Right renal pelvis (tissue), 4 donors: ENCODE measurements at places on chromosomes 2 and 18.

GRCh38 chr2:66824926-66825325 is 390.0 kb downstream of the MEIS1 start:
- DNase-seq, result no peak

GRCh38 chr2:12412898-12413305 is 303.8 kb upstream of the TRIB2 start:
- no peak for DNase-seq

- no peak for DNase-seq
These were observed 40.2 kb downstream of the EPAS1 start for GRCh38 chr2:46337208-46337994.

DNA sequence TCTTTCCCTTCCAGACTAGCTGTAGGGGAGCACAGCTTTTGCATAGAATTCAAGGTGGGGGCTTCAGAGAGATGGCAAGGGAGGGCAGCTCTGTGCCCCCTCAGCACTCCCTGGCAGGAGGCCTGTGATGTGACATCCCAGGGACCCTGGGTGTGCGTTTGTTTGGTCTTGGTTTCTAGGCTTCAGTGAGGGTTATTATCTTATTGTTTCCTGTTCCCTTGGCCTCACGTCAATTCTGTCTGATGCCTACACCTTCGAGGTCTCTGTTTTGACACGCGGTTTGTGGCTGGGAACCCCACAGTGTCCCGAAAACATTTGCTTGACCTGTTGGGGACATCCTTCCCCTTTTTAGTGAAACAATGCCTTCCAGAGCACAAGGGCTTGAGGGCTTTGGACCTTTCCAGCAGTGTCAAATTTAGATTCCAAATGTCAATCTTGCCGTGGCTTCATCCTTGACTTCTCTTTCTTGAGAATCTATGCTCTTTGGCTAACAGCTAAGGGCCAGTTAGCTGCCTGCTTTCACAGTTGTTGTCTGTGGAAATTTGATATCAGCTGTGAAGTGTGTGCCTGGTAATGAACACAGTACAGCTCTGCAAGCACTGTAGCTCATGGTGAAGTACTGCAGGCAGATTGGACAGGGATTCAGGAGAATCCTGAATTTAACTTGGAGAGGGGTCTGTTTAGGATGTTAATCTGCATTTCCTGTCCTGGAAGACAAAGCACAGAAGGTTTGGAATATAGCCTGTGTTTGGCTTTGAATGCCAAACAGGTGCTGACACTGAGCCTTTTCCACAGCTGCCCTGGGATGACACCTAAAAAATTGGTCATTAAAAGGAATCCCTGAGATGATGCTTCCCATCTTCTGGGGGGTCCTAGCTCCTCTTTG is 108.2 kb upstream of the CXCR4 start:
- no peak for DNase-seq

- DNase-seq, result no peak
These were observed 95.9 kb downstream of the CCDC141 start for GRCh38 chr2:178954049-178954448.

GRCh38 chr2:171516793-171517192 is 5.5 kb upstream of the CYBRD1 start:
- DNase-seq, result no peak

- no peak for DNase-seq
These were observed 37.2 kb upstream of the POLE4 start for GRCh38 chr2:74921236-74921736.

DNA sequence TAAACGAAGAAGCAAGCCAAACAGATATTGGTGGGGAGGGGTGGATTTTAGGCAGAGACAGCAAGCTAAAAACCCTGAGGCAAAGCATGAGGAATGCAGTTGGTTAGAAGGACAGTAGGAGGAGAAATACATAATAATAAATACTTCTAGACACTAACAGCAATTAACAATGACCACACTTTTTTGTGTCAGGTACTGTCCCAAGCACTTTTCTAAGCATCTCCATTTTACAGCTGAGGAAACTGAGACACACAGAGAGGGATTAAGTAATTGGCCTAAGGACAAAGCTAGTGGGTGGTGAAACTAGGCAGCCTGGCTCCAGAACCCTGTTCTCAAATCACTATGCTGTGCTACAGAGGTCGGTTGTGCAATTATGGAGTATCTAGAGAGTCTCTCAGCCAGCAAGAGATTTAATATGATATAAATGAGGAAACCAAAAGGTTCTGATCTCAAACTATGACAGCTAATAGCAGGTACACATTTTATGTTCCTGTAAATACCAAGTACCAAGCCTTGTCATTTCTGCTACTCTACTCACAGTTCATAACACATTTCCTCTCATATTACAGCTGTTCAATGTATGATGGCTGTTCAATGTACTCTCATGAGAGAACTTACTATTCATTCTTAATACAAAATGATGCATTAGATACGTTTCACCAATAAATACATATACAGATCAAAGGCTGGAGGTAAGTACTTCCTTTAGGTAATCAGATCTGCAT is 5.3 kb downstream of the MAP4K3 start:
- no peak for DNase-seq

DNA sequence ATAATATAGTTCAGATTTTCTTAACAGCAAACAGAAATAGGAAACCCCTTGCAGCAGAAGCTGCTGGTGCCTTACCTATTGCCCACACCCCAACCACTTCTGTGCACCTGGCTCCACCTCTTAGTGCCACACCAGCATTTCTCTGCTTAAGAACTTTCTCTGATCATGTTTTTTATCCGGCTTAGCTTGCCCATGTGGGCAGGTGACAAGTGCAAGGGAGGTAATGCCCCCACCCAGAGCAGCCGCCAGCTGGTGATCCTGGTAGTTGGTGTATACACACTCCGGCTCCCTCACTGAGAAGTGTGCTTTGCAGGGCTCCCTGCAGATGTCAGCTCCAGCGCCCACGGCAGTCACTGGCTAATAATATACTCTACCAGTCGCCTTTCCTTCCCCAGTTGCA is 126.3 kb downstream of the ALPK2 start:
- no peak for DNase-seq

GRCh38 chr2:29495536-29496060 is 380.4 kb downstream of the CLIP4 start:
- no peak for DNase-seq

DNA sequence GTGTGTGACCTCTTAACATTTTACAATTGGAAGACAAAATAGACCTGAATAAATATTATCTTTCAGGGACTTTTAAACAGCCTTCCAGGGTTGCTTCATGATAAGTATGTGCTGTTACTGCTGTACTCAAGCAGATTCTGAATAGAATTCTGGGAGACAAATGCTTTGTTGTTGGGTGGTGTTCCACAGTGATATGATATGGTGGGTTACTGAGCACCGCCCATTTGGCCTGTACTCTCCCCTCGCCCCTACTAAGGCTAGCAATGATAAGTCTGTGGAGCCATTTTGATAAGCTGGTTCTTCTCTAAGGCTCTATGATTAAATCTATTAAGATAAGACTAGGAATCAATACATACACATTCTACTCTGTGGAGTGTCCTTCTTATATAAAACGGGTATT is 89.8 kb upstream of the ITGA4 start:
- DNase-seq, result no peak

GRCh38 chr2:23619941-23620340 is 235.0 kb downstream of the KLHL29 start:
- no peak for DNase-seq

DNA sequence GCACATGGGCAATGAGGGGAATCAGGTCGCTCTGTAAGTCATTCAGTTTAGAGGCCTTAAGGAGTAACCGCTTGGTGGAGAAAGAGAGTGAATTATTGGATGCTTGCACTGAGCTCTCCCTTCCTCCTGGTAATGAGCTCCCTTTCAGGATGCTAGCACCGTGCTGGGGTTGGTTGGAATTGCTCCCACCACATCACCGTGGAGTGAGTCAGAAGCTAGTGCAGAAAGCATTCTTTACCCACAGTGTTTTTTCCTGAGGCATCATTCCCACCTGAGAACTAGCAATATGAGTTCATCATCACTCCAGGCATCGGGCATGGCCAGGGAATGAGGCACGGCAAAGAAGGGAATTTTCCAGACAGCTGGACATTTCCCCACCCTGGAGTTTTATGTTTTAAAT is 57.6 kb downstream of the ITGB6 start:
- no peak for DNase-seq

DNA sequence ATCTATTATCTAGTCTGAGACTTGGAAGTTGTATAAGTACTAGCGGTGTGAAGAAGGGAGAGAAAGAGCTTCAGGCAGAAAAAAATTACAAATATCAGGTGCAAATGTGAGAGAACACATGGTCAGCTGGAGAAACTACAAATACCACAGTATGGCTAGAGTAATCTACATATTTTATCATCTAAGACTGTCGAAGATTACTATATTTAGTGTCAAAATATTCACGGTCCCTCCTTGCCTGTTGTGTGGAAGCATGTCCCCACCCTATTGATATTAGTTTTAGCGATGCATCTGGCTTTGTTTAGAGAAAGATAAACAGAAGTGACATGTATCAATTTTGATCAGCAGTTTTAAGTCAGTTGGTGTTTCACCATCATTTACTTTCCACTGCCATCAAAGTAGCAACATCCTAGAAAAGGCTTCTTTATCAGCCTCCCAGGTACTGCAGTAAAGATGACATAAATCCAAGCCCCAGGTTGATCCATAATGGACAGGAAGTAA is 90.5 kb upstream of the ITGA4 start:
- no peak for DNase-seq

DNA sequence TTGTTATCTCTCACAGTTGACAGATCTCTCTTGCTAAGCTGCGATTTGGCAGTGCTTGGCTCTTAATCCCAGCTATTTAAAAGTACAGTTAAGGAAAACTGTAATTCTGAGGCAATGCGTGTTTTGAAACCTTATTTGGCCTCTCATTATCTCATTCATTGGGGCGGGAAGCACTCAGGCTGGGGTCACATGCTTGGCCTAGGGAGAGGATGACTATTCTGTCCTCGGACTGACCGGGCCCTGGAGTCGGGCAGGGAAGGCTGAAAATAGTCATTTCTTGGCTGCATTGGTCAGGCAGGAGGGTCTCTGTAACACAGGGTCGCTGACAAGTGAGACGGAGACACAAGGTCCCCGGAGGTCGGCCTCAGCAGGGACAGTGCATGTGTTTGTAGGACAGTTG is 20.2 kb upstream of the EMILIN2 start:
- no peak for DNase-seq

DNA sequence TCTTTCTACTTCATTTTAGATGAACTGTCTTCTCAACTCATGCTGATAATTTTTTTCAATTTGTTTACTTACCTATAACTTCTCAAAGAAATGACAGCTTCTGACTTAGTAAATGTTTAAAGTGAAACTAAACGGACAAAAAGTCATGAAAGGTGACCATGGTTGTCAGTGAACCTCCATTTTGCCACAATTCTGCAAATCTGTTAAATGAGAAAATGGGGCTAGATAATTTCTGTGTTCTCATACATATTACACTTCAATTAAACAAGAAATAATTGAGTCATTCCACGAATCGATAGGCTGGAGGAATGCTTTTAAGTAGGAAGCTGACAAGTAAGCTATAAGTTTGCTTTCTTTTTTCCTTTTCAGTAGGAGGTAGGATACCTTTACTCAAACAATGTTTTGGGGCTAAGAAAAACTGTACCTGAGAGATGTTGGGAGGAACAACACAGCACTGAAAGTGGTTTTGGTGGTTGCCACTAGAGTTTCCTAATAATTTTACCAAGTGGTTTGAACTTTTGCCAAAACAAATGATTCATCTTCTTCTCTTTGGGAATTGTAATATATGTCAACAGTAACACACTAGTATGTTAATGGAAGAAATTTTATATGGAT is 17.1 kb downstream of the DYNAP start:
- DNase-seq, result no peak

GRCh38 chr2:150595803-150596470 is 108.5 kb upstream of the RND3 start:
- no peak for DNase-seq

DNA sequence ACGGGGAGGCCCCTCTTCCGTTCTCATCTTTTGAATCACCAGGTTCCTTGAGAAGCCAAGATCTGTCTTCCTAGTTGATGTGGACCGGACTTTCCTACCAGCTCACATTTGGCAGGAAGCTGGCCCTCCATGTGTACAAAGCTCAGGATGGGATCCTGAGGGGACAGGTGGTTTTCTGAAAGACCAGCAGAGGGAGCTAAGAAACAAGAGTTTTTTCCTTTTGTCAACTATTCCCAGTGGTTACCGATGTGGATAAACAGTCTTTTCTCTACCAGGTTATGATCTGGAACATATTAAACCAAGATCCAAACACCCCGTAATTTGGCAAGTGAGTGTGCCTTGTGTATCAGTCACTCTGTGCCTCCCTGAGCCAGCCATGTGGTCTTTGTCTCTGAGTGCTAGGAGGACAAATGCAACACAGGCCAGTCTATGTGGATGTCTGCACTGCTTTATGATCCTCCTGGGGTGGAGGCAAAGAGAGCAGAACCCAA is 25.1 kb upstream of the ARHGAP25 start:
- peak; percentile 7 for DNase-seq

DNA sequence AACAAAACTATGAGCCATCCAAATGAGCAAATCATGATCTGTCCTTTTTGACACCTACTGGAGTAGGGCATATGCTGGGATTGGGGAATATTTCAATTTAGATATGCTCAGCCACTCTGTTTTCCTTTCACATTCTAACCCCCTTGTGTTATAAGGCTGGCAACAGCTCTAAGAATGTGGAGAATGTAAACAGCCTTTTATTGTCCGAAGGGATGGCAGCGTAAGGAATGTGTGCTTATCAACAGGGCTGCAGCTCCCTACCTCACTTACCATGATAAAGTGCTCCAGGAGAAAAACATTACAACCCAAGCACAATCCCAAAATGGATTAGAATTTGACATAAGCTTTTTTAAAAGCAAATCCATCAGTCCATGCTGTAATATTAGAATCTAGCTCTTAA is 2.2 kb downstream of the NXPH2 start:
- DNase-seq, result no peak

DNA sequence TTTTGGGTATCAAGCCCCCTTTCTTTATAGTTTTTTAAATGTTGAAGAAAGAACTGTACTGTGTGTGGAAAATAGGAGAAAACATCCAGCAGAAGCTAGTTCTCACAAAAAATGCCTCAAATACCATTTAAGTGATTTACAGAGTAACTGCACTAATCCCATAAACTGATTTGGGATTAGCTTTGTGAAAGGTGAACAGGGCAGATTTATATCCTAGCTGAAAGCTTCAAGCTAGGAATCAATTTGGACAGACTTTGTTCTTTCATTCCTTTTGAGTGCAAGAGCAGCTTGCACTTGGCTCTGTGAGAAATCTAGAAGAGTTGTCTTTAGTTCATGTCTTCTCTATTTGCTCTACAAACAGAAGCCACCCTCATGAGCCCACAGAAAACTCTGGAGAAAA is 183.9 kb upstream of the VRK2 start:
- DNase-seq, result no peak

GRCh38 chr2:10285191-10285555 is 17.5 kb upstream of the HPCAL1 start:
- DNase-seq, result no peak

- no peak for DNase-seq
These were observed 12.3 kb upstream of the ATP9B start for GRCh38 chr18:79056827-79057367.

- DNase-seq, result no peak
These were observed 111.3 kb upstream of the TTC27 start for GRCh38 chr2:32516567-32516966.

DNA sequence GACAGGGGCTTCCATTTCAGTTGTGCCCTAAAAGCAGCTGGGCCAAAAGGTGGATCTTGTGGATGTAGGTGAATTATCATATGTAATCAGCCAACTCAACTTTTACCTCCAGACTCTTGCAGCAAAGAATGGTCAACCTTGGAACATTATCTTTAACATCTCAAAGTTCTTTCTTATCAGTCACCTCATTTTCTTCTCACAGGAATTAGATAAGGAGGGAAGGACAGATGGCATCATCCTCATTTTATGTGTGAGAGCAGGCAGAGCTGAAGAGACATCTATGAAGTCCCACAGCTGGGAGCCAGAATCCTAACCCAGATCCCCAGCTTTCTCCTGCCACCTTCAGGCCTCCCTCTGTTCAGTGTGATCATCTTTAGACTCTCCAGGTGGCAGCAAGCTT is 182.1 kb downstream of the MGAT5 start:
- DNase-seq, result no peak
